Gastrocnemius medialis (tissue), 4 donors: ENCODE measurements at places on chromosomes 4 and X. TPM values are rescaled to one million over a fixed set of nuclear protein-coding genes. Genes with fewer than 3 reads are reported as not detected.

- no peaks in the 10 kb centered on the region for H3K4me1 ChIP-seq
- H3K4me3 ChIP-seq: no peak overlapping the region
- no peak for DNase-seq
- H3K27ac ChIP-seq: no peak overlapping the region
- H3K36me3 ChIP-seq: peaks cover 18% of the 10 kb centered on the region
- no peaks in the 10 kb centered on the region for H3K27me3 ChIP-seq
Observed at GRCh38 chr4:153297116-153297515, 47.4 kb upstream of the MND1 start.

DNA sequence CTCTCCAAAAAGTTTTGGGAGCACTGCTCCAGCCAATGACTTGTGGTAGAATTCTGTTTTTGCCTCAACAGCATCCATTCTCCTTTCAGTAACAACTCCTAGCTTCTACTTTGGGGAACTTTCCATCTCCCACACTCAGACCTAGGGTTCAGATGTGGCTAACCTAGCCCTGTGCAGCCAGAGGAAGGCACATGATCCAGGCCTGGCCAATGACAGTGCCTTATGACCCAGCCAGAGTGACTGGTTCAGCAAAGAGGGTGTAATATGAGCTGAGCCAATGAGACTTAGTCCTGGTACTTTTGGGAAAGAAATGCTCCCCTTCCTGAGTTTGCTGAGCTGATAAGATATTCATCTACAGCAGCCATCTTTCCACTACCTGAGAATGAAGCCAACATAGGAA is 5.4 kb upstream of the USP46 start:
- H3K4me1 ChIP-seq: peaks cover 11% of the 10 kb centered on the region
- no peak overlapping the region for H3K4me3 ChIP-seq
- H3K36me3 ChIP-seq: no peaks in the 10 kb centered on the region
- no peaks in the 10 kb centered on the region for H3K27me3 ChIP-seq

DNA sequence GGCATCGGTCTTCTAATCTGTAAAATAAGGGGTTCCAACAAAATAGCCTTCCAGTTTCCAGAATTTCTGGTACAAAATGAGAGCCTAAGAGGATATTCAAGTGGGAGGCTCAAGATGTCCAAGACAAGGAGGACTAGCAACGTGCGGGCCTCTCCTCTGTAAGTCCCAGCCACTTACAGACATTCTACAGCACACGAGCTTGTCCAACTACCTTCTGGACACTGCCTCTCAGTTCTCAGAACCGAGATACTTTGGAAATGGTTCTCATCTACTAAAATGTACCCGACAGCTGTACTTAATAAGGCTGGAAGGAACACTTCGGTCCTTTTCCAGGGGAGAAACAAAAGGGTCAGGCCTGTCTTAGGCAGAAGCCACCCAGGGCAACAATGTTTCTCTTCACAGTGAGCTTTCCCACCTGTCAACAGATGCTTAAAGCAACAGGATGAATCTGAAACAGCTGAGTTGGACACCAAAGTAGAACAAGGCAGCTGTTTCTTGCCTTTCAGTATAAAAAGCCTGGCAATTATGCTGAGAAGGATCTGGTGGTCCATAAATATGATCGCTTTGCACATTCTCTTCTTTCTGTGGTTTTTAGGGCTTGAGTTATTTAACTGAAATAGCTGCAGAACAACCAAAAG is 127.0 kb downstream of the HS6ST2 start:
- peak overlapping the region; percentile 28 for H3K27ac ChIP-seq
- H3K4me3 ChIP-seq: no peak overlapping the region
- no peaks in the 10 kb centered on the region for H3K4me1 ChIP-seq
- no peak for DNase-seq

GRCh38 chr4:129223945-129224344 is 128.0 kb downstream of the C4orf33 start:
- no peaks in the 10 kb centered on the region for H3K27me3 ChIP-seq
- no peak for DNase-seq
- H3K4me3 ChIP-seq: no peak overlapping the region
- no peak overlapping the region for H3K27ac ChIP-seq

DNA sequence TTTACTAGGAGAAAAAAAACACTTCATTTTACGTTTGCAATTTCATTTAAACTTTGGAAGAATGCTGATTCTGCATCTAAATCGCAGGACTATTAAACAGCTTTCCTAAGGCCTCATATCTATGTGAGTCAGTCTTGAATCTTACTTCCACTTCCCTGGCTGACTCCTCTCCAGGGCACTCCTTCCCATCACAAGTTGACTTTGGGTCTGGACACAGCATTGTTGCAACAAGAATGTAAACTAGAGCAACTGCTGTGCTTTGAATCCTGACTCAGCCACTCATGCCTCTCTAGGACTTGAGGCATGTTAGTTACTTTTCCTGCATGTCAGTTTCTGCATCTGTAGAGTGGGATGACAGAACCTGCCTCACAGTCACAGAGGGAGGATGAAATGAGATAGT is 413.8 kb downstream of the FAT4 start:
- H3K4me3 ChIP-seq: no peak overlapping the region
- no peaks in the 10 kb centered on the region for H3K4me1 ChIP-seq
- H3K27me3 ChIP-seq: no peaks in the 10 kb centered on the region
- H3K36me3 ChIP-seq: no peaks in the 10 kb centered on the region
- DNase-seq: no peak

GRCh38 chr4:135120195-135120594 is 918.6 kb upstream of the PABPC4L start:
- H3K4me1 ChIP-seq: no peaks in the 10 kb centered on the region
- no peak overlapping the region for H3K27ac ChIP-seq

GRCh38 chr4:150647008-150647407 is 65.1 kb downstream of the MAB21L2 start:
- H3K36me3 ChIP-seq: no peaks in the 10 kb centered on the region
- no peak overlapping the region for H3K4me3 ChIP-seq
- no peaks in the 10 kb centered on the region for H3K4me1 ChIP-seq

DNA sequence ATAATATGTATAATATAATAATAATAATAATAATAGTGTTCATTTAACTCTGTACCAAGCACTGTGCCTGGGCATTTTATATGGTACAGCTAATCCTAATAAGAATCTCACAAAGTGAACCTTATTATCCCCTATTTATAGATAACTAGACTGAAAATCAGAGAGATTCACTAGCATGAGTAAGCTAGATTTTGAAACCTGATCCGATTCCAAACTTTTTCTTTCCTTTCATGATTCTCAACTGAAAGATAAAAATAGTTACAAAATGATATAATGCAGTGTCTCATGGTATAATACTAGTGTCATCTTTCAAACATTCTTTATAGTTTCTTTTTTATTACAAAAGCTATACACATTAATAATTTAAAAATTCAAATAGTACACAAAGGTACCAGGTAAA is 55.9 kb upstream of the RNF128 start:
- H3K36me3 ChIP-seq: no peaks in the 10 kb centered on the region
- DNase-seq: no peak
- no peak overlapping the region for H3K27ac ChIP-seq

ADAM29 gene
- not detected for total RNA-seq

RPL39 gene
- 4,467 TPM for total RNA-seq
